ENCODE measurements at places on chromosomes 2 and 18. TPM values are rescaled to one million over a fixed set of nuclear protein-coding genes. Genes with fewer than 3 reads are reported as not detected.

GRCh38 chr18:2857491-2858131 lies 10.8 kb downstream of the EMILIN2 start:
- no peak for DNase-seq

Gene SERPINB5
- total RNA-seq = not detected

GRCh38 chr18:36680042-36680441 lies 148.8 kb downstream of the TPGS2 start:
- no peak for DNase-seq

DNA sequence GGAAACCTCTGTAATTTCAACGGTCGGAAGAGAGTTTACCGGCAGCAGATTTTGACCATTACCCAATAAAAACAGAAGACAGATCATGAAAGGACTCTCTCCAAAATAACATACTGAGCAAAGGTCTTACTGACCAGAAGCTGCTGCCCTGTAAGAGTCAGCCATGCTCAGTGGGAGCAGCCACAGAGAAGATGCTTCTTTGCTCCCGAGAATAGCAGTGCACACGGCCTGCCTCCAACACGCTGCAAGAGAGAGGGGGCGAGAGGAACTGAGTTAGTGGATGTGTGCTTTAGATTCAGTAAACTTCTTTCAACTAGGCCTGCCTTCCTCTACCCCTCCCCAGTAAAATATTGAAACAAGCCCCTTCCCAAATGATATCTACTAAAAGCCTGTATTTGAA lies 103.7 kb downstream of the NCK2 start:
- DNase-seq = no peak

GRCh38 chr2:207156451-207157161 lies 9.1 kb downstream of the KLF7 start:
- no peak for DNase-seq
